ENCODE measurements at places on chromosomes 16 and 17. TPM values are rescaled to one million over a fixed set of nuclear protein-coding genes. Genes with fewer than 3 reads are reported as not detected.

The TBC1D3H gene
- total RNA-seq, result not detected

DNA sequence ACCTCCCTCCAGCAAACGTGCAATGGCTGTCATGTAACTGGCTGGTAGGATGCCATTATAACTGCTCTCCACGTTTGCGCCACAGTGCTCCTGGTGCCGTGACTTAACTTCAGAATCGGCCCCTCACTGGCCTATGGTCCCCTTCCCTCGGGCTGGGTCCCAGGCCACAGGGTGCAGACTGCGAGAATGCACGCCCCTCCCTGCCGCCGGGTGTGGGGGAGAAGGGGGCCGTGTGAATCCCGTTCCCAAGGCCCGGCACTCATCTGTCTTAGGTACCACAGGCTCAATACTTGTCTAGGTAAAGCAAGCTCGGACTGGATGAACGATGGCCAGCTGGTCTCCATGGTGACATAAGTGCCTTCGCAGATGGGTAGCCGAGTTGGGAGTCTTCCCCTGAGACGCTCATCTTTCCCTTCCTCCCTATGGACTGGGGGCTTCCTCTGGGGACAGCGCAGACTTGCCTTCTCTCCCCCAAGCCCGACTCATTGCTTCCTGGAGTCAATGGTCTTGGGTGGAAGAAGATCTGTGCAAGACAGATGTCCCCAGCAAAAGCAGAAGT, 37.8 kb downstream of the TIMM22 start:
- H3K4me3 ChIP-seq, result no peak overlapping the region
- peaks cover 9% of the 10 kb centered on the region for H3K36me3 ChIP-seq
- DNase-seq, result no peak
- no peaks in the 10 kb centered on the region for H3K4me1 ChIP-seq
- H3K27me3 ChIP-seq, result no peaks in the 10 kb centered on the region

DNA sequence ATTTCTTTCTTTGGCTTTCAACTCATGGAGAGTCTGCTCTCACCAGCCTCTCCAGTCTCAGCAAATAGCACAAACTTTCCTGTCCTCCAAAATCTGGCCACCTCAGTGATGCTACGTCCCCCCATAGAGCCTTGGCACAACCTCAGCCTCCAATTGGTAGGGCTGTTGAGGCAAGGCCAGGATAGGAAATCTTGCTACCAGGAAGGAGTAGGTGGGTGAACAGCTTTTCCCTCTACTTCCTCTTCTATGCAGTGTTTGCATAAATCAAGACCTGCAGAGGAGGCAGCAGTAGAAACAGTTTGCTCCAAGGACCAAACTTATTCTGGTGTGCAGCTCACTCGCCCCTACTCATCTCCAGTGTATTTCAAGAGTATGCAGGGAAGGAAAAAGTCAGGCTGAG, 701 bp upstream of the DPEP2 start:
- H3K4me1 ChIP-seq, result no peaks in the 10 kb centered on the region
- DNase-seq, result no peak
- H3K36me3 ChIP-seq, result no peaks in the 10 kb centered on the region
- no peak overlapping the region for H3K4me3 ChIP-seq

GRCh38 chr17:74020522-74020921, 183.0 kb upstream of the RPL38 start:
- DNase-seq, result no peak
- no peaks in the 10 kb centered on the region for H3K36me3 ChIP-seq
- no peaks in the 10 kb centered on the region for H3K4me1 ChIP-seq
- H3K27ac ChIP-seq, result no peak overlapping the region
- H3K27me3 ChIP-seq, result peaks cover 100% of the 10 kb centered on the region

The TMEM88 gene
- 2.9 TPM for total RNA-seq

DNA sequence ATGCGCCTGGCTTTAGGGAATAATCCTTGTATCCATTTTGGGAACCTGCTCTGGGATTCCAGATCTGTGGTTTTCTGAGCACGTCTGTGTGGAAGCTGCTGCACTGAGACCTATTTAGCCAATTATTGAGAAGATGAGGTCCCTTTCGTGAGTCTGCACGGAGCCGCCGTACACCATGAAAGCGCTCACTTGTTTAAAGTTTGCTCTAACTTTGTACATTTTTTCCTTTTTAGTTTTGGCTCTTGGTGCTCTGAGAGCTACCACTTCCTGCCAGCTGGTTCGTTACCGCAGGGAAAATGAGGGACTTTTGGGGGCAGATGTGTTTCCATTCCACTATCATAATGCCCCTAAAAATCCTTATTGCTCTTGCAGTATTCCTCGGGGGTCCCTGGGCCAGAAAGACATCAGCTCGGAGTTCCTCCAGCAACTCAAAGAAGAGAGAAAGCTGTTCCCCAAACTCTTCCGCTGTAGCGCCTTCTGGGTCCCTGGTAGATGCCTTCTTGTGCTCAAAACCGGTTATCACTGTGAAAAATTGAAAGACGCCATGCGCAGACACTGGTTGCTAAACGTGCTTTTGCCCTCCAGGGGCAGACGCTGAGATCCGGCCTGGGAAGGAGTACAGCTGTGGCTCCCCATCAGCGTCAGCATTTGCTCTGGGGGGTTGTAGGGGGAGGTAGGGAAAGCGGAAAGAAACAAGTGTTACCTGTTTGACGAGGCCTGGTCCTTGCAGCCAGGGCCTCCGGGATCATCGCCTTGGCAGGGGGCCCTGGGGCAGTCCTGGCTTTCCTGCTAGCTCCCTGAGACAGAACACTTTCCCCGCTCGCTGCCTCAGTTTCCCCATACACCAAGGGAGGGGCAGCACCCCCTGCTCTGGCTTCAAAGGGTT, 238.1 kb downstream of the MRTFB start:
- no peak overlapping the region for H3K4me3 ChIP-seq
- H3K4me1 ChIP-seq, result peaks cover 28% of the 10 kb centered on the region
- no peaks in the 10 kb centered on the region for H3K27me3 ChIP-seq
- DNase-seq, result peak; percentile 48
